Progenitor cell of endocrine pancreas (in vitro differentiated cells): ENCODE measurements at places on chromosomes 5 and 9. TPM values are rescaled to one million over a fixed set of nuclear protein-coding genes. Genes with fewer than 3 reads are reported as not detected.

GRCh38 chr9:132150256-132150655, 11.6 kb upstream of the NTNG2 start:
- DNase-seq, result no peak

DNA sequence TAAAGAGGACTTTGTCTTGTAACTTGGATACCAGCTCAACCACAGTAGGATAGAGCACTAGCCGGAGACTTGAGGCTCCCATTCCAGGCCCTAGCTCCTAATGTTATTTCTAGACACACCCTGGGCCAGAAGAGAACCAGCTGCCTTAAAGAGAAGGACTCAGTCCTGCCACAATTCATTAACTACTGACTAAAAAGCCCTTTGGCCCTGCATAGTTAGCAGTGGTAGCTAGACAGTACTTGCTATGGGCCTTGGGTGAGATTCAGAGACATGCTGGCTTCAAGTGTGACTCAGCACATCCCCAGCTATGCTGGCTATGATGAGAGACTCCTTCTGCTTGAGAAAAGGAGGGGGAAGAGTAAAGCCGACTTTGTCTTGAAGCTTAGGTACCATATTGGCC, 47.3 kb downstream of the TMEM167A start:
- DNase-seq, result no peak

GRCh38 chr9:127898433-127899127, 823 bp downstream of the ST6GALNAC6 start:
- DNase-seq, result no peak

GRCh38 chr5:134224888-134225779, 739 bp downstream of the PPP2CA start:
- DNase-seq, result peak; percentile 60

DNA sequence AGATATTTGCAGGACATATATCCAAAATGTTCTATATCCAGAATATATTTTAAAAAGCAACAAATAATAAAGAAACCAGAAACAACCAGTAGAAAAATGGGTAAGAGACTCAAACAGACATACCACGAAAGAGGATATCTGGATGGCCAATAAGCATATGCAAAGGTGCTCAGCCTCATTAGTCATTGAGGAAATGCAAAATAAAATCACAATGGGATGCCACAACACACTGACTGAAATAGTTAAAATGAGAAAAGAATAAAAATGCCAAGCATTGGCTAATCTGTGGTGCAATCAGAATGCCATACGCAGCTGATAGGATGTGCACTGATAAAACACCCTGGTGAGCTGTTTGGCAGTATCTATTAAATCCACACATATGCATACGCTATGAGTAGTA, 265.8 kb upstream of the ANKH start:
- DNase-seq, result no peak

DNA sequence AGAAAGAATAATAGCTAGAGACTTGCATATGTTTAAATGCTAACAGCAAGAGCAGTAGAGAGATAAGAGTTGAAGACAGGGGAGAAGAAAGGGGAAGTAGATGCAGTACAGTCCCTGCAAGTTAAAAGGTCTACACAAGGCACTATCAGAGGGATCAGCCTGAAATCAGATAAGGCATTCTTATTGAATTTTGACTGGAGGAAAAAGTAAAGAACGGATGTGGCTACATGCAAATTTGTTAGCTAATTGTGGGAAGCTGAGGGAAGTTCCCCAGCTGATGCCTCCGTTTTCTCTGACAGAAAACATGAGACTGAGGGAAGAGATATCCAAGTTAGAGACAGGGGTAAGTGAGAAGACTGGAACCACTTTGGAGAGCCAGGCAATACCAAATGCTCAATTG, 12.9 kb upstream of the RHOBTB3 start:
- no peak for DNase-seq

GRCh38 chr5:4028384-4028783, 432.8 kb downstream of the IRX1 start:
- DNase-seq, result no peak

GRCh38 chr9:3348169-3348568, 177.6 kb downstream of the RFX3 start:
- no peak for DNase-seq

SLC25A2 gene
- total RNA-seq, result 1.1 and 1.2 TPM in 2 replicates

GRCh38 chr5:18152671-18153070, 518.4 kb downstream of the TAF11L14 start:
- DNase-seq, result no peak

GRCh38 chr9:76269789-76270188, 124.4 kb downstream of the RFK start:
- no peak for DNase-seq

DNA sequence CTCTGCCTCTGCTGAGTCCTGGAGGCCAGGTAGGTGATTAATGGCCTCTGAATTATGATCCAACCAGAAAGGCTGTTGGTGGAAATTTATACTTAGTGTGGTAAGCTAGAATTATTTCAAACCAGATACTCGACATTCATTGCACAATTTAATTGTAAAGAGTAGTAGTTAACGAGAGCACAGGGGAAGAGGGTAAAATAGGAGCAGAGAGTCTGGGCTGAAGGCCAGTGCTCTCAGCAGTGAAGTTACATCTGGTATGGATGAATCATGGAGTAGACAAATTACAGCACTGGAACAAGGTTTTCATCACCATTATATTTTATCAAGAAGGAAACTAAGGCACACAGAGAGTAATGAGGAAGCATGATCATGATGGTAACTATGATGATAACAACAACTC, 92.5 kb downstream of the TLR4 start:
- no peak for DNase-seq

CAMK2A gene
- total RNA-seq, result not detected in 2 replicates

KIF2A gene
- 69.3 and 75.3 TPM in 2 replicates for total RNA-seq

SHROOM1 gene
- 10.0 and 12.6 TPM in 2 replicates for total RNA-seq

PRR16 gene
- total RNA-seq, result 0.22 TPM in 1 of 2 replicates, not detected in the other

- no peak for DNase-seq
Observed at GRCh38 chr5:87188391-87188790, 79.3 kb upstream of the RASA1 start.

DNA sequence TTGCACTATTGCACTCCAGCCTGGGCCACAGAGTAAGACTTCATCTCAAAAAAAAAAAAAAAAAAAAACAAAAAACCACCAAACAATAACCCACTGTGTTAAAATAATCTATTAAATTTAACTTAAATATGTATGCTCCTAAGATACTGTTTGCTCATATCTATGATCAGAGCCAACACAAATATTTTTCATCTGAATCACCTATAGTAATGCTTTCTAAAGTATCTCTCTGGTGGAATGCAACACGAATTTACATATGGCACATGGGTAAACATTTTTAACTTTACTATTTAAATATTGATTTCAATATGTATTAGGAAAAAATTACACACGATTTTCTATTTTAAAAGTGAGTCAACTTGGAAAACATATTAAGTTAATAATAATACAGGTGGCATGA, 196.4 kb downstream of the RFX3 start:
- no peak for DNase-seq

DNA sequence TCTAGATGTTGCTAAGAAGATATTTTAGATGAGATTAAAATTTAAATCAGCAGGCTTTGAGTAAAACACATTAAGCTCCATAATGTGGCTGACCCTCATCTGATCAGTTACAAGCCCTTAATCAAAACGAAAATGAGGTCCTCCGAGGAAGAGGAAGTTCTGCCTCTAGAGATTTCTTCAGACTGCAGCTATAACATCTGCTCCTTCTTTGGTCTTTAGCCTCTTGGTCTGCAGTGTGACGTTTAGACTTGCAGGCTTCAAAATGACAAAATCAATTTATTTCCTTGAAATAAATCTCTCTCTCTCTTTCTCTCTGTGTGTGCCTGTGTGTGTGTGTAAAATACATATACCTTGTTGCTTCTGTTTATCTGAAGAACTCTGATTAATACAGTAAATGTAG, 1429.8 kb upstream of the CDH9 start:
- DNase-seq, result no peak

TRPM6 gene
- 0.10 and 0.20 TPM in 2 replicates for total RNA-seq

DNA sequence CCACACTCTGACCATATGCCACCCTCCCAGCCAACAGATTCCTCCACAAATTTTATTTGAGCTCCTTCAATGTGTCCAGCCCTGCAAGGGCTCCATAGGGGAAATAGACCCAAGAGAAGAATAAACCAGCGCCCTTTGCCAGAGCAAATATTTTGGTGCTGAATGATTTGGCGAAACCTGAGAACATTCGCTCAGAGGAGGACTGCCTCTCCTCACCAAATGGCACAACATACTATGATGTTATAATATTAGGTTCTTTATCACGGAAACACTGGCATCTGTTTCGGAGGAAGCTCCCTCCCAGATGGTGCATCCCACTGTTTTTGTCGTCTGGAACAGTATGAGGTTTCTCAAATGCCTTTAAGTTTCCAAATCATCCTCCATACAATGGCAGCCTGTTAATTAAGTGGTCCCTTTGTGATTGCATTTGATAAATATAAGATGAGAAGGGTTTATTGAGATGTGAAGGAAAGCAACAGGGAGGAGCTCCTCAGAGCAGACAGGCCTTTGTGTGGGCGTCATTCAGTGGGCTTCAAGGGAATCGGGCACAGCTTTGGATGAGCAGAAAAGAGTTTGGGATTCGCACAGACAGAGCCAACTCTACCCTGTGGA, 139.1 kb upstream of the ADRA1B start:
- DNase-seq, result no peak

DNA sequence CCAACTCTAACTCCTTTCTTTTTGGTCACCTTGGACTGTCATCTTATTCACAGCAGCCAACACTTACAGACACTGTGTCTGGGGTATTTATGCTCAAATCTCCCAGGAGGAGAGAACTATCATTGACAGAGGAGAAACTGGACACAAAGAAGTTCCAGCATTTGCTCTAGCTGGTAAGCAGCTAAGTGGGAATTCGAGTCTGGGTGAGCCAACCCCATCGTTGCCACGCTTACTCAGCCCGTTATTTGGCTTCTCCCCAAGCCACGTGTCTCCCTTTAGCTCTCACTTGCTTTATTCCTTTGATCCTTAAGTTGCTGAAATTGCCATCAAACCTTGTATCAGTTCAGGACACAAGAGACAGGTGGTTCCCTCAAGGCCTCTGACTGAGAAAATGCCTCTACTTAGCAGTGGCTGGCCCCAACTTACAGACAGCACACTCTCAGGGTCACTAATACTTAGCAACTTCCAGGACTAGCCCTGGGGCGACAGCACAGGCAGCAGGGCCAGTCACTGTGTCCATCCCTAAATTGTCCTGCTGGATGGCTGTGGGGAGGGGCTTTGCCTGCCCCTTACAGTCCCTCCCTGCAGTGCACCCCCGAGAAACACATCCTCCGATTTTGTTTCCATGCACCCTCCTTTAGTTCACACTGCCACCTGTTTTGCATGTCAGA, 1.4 kb downstream of the SLC36A2 start:
- no peak for DNase-seq

PCDHGB4 gene
- total RNA-seq, result 16.1 and 17.0 TPM in 2 replicates

DNA sequence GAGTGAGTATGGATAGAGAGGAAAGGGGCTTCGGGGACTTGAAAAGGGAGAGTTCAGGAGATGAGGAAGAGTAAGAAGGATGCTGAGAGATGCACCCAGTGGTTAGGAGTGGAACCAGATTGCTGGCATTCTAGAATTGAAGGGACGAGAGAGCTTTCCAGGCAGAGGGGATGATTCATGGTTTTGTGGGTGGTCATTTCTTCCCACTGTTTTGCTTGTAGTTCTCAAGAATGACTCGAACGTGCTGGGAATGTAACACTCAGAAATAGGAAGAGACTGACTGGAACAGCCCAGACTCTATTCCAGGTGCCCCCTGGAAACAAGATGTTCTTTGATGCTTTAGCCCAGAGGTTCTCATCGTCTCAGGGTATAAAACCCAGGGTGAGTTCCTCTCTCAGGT, 294.2 kb downstream of the ICE1 start:
- DNase-seq, result no peak

FAM151B gene
- total RNA-seq, result 1.5 and 2.7 TPM in 2 replicates

GRCh38 chr5:150541397-150541675, 33.4 kb downstream of the NDST1 start:
- no peak for DNase-seq

DNA sequence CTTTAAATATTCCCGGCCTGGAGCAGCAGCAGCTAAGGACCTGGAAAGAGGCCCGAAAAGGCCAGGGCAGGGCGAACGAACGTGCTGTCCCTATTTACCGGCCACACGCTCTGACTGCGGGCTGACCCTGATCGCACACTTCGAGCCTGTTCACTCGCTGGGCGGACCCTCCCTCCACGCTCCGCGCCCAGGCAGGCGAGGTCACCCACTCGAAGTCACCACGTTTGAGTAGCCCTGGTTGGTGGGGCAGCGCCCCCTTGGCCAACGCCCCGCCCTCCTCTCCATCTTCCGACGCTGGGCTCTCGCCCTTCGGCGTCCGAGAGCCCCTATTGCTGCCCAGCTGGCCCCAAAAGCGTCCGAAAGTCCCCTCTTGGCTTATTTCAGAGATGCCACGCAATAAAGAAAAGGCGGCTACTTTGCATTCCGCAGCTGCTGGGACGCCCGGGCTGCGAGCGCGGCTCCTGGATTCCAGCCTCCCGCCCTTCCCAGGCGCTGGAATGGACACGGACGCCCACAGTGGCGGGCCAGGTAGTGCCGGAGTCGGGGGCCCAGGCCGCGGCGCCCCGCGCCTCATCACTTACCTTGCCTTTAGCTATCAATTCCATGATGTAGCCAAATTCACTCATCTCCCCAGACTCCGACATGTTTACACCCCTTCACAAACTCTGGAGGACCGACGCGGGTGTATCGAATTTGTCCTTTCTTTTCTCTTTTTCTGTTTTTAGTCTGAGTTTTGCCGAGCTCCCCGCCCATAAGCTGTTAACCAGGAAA, 9.9 kb upstream of the TRIM36 start:
- DNase-seq, result no peak

DNA sequence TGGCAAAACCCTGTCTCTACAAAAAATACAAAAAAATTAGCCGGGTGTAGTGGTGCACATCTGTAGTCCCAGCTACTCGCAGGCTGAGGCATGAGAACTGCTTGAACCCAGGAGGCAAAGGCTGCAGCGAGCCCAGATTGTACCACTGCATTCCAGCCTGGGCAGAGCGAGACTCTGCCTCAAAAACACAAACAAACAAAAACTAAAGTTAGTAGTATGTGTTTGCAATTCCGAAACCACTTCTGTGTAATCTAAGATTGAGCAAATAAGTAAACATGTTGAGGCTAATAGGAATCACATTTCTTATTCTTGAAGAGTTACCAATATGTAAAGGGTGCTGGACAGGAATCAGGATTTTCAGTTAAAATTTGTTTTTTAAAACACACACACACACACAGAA, 70.0 kb upstream of the SUSD1 start:
- DNase-seq, result no peak
